ENCODE measurements at places on chromosomes 13 and 19. TPM values are rescaled to one million over a fixed set of nuclear protein-coding genes. Genes with fewer than 3 reads are reported as not detected.

TMEM190 gene
- not detected for total RNA-seq

FUT3 gene
- total RNA-seq, result 32.0 TPM

CGB1 gene
- not detected for total RNA-seq

KL gene
- 3.6 TPM for total RNA-seq

DNA sequence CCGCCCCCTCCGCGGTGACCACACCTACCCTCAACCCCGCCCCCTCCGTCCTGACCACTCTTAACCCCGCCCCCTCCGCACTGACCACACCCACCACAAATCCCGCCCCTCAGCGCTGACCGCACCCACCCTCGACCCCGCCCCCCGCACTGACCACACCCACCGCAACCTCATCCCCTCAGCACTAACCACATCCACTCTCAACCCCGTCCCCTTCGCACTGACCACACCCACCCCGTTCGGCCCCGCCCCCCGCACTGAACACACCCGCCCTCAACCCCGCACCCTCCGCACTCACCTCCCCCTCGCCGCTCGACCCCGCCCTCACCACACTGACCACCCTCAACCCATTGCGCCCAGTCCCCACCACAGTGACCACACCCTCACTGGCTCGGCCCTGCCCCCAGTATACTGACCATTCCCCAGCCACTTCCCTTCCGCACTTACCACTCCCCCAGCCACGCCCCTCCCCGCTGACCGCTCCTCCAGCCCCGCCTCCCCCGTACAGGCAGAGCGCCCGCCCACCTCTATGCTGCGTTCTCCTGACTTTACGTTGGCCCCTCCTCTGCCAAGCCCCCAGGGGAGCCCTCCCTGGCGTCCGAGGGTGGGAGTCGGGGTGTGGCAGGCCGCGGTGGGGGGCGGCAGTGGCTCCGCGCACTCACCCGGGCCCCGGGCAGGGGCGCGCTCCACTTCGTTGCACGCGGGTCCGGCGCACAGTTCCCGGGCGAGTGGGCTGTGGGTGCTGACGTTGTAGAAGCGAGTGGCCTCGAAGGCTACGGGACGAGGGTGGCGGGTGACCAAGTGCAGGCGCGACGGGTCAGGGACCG is 8.4 kb downstream of the F2RL3 start:
- peak; percentile 98 for DNase-seq

GRCh38 chr13:83150616-83151307 is 731.5 kb downstream of the SLITRK1 start:
- no peak for DNase-seq

DNA sequence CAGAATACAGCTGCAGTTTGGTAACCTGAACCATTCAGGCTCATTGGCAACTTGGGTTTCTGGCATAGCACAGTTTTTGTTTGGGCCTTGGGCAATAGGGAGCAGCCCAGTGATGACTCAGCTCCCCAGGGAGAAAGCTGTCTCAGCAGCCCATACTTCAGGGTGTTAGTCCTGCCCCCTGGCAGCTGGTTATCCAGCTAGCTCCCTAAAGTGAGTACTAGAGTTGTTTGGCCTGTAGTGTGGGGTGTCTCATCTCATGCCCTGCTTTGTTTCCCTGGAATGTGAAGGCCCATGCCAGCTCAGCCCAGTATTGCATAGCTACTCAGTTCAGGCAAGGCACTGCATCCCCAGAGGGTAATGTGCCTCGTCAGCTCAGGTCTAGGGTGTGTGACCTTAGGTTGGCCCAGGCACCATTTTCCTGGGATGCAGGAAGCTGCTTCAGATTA is 18.2 kb upstream of the ZNF543 start:
- DNase-seq, result no peak

GRCh38 chr19:12748489-12748888 is 3.1 kb upstream of the BEST2 start:
- no peak for DNase-seq

GRCh38 chr19:17075864-17076542 is 426 bp downstream of the MYO9B start:
- peak; percentile 59 for DNase-seq

GRCh38 chr13:37143911-37144310 is 38.4 kb upstream of the CSNK1A1L start:
- DNase-seq, result no peak

Measured in ureter (tissue), 1 donor.